CD8-positive, alpha-beta T cell (primary cell): ENCODE measurements at places on chromosomes 2 and 18. TPM values are rescaled to one million over a fixed set of nuclear protein-coding genes. Genes with fewer than 3 reads are reported as not detected.

CPLX4 gene
- not detected for total RNA-seq

SEMA4F gene
- total RNA-seq: 5.9 TPM

BBS5 gene
- 2.7 TPM for total RNA-seq

ICOS gene
- 50.4 TPM for total RNA-seq

INPP5D gene
- total RNA-seq: 121 TPM

DNA sequence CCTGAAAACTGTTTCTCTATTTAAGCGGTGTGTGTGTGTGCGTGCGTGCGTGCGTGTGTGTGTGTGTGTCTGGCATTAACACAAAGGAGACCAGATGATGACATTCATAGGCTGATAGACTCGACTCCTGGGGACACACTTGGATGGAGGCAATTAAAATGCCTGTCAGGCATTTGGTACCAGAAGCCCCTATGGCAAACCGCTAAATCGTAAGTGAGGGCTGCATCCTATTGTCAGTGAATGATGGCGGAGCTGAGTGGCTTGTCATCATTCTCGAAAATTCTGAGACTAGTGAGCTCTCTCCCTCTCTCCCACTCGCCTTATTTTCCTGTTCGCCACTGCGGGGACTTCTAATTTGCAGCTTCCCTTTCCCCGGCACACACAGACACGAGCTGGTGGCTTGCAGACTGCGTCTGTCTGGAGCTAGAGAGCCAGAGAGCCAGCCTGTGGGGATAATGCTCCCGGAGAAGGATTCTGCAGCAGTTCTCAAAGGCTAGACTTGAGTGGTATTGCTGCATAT, 155.4 kb downstream of the MAP2 start:
- no peak for DNase-seq

DNA sequence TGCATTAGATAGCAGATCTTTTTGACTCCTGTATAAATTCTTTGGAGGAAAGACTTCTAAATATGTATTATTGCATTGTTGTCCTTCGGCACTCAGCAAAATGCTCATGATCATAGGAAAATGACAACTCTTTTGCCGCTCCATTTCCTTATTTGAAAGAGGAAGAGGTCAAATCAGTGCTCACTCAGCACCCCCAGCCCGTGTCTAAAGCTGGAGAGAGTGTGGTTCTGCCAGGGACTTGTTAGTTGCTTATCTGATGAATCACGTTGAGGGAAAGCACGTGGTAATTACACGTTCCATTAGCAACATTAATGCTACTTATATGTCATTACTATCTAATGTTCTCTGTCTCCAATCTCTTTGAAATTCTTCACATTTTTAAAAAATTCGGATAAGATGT, 46.0 kb upstream of the MBP start:
- DNase-seq: no peak

- no peak for DNase-seq
Measured at GRCh38 chr2:130951018-130951417, 114.3 kb downstream of the ARHGEF4 start.

DNA sequence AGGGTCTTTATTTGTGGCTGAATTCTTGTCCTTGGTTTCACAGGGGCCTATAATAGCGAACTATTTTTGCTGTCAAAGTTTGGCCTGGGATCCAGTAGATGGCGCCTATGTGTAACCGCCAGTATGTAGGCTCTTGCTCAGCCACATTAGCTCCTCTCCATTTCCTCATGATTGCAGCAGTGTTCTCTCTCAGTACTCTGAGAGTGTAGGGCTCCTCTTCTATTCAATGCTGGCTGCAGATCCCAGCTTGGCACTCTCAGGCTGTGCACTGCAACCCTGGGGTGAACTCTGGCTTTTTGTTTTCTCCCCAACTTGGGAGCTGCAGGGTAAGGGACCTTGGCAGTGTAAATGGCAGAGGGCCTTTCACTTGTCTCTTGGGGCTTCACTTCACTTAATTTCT, 344.6 kb upstream of the CHAC2 start:
- DNase-seq: no peak

GRCh38 chr2:18903750-18904149, 314.4 kb upstream of the NT5C1B start:
- DNase-seq: no peak

- no peak for DNase-seq
Measured at GRCh38 chr2:122939796-122940195, 1085.3 kb upstream of the CNTNAP5 start.

DNA sequence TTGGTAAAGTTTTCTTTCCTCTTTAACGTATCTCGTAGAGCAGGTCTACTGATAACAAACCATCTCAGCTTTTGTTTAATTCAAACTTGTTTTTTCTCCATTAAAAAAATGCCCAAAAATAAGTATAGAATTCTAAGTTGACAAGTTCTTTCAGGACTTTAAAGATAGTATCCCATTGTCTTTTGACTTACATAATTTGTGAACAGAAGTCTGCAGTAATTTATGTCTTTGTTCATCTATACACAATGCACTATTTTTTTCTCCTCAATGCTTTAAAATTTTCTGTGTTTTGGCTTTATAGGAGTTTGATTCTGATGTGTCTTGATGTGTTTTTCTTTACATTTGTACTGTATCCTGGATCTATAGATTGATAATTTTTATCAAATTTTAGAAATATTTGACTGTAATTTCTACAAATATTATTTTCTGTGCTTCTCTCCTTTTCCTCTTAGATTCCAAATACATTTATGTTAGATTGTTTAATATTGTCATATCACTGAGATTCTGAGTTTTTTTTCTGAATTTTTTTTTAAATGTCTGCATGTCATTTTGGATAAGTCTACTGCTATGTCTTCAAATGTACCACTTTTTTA, 143.3 kb downstream of the FTCDNL1 start:
- DNase-seq: no peak

GRCh38 chr2:173086518-173087213, 11.0 kb downstream of the MAP3K20 start:
- no peak for DNase-seq
